ENCODE measurements at places on chromosomes 4 and X.

- DNase-seq, result no peak
Measured at GRCh38 chr4:108787724-108788123, 24.9 kb upstream of the ETNPPL start.

GRCh38 chr4:153365003-153365402 is 20.5 kb downstream of the MND1 start:
- DNase-seq, result no peak

- DNase-seq, result no peak
Measured at GRCh38 chrX:9888953-9889470, 78.1 kb upstream of the CLDN34 start.

DNA sequence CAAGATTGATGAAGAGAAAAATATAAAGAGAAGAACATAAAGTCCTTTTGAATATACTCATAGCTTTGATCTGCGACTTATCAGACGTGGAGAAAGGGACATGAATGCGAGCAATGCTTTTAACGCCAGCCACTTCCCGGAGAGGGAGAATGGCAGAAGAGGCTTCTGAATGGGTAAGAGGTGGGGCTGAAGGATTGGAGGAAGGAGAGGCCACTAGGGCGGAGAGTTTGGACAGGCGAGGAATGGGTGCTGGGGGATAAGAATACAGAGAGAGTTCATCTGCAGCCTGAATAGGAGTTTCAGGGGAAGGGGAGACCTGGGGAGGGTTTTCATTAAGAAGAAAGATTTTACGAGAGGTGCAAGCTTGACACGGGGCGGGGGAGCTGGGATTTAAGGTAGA is 2534.9 kb downstream of the PCDH7 start:
- DNase-seq, result no peak

DNA sequence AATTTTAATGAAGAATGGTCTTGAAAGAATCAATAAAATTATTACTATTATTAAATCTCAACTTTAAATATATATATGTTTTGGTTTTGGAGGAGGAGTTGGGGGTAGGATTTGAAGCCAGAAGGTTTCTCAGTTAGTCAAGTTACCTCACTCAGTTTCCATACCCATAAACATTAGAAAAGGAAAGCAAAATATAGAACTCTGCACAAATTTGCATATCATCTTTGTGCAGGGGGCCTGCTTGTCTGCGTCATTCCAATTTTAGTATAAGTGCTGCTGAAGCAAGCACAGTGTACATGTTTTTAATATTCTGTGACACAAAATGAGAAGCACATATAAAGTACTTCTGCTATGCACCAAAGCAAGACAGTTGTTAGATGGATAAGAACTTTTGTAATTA is 47.5 kb upstream of the SCRG1 start:
- no peak for DNase-seq

DNA sequence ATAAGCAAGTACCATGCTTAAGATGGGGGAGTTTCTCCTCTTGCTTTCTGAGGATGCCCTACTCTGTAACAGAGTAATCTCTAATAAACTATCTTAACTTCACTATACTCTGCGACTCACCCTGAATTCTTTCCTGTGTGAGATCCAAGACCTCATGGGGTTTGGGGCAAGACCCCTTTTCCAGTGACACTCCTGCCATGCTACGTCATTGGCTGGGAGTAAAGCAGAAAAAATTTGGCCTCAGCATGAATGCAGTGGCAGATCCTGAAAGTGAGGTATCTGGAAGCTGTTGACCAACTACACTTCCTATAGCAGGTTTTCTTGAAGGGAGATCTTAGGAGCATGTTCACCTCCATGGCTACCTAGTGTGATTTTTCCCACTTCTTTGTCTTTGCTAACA is 109.1 kb upstream of the MED14 start:
- DNase-seq, result no peak

DNA sequence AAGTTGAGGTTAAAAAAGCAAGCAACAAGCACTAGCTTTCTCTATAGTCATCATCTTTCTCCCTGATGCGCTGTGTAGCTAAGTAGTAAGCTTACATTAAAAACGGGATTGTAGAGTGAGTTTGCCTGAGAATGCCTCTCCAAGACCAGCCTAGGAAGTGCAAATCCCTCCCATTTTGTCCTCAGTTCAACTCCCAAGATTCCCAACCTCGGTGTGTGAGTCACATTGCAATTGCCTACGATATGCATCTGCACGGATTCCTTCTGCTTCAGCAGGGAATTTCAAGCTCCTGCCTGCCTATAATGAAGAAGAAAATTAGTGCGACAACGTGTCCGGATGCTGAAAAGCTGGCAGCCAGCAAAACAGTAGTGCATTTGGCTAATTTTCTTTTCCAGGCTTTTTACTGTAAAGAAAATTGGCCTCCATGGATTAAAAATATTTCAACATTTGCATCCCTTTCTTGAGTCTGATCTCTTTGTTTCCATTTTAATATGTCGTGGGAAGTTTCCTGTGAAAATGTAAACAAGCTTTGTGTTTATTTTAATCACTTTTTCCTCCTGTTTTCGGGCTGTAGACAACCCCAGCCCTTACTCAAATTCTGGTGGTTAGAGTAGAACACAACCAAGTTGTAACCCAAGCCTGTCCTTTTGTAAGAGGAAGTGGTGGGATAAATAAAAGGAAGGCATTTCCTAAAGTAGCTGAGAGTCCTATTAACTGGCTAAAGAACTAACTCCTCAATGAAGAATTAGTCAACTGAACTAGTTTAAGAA is 58.4 kb upstream of the TET2 start:
- no peak for DNase-seq

- DNase-seq, result no peak
Measured at GRCh38 chr4:177638871-177639270, 196.6 kb upstream of the AGA start.

- no peak for DNase-seq
Measured at GRCh38 chrX:16610121-16610621, 39.8 kb upstream of the S100G start.

GRCh38 chr4:56723659-56724230 is 42.6 kb upstream of the HOPX start:
- DNase-seq, result no peak

DNA sequence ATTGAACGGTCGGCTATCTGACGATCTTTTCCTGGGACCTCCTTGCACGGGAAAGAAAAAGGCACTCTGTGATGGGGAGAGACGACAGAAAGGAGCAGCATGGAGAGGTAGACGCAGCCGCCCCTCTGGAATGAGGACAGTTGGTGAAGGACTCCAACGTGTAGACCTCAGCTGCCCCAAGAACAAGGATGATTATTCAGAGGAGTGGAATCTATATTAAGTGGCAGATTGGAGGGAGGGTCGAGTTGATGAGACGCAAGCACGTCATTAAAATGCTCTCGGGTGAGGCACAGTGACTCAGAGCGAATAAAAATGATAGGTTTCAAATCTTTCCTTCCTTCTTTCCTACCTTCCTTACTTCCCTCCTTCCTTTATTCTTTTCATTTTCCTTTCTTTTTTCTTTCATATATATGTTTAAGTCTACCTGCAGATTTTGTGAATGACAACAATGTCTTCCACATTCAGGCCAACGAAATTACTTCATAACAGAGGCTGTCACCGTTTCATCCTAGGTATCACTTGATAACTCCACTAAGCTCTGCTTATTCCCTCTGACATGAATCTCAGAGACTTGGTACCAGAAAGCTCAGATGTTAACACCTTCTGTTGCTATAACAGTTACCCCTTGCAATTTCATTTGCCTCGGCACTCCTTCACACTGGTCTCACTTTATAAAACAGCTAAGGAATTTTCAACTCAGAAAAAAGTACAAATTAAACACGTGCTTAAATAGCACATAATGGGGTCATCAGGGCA is 110.0 kb upstream of the PPARGC1A start:
- DNase-seq, result no peak
